Stimulated activated CD4-positive, alpha-beta T cell treated with anti-CD3 and anti-CD28 coated beads, Interleukin-1b, Interleukin-23, amount 100 ng/mL, for 4 hours (primary cell): ENCODE measurements at places on chromosomes 13 and 19.

- DNase-seq = no peak
Measured at GRCh38 chr13:35256459-35257148, 219.9 kb downstream of the MAB21L1 start.

- no peak for DNase-seq
Measured at GRCh38 chr19:56139847-56140582, 1.1 kb upstream of the ZNF444 start.

GRCh38 chr13:57424379-57424778 lies 207.2 kb upstream of the PCDH17 start:
- DNase-seq = no peak

GRCh38 chr19:45578861-45579260 lies 5.7 kb downstream of the OPA3 start:
- no peak for DNase-seq

GRCh38 chr19:56842412-56842811 lies 1.9 kb upstream of the PEG3 start:
- DNase-seq = no peak

DNA sequence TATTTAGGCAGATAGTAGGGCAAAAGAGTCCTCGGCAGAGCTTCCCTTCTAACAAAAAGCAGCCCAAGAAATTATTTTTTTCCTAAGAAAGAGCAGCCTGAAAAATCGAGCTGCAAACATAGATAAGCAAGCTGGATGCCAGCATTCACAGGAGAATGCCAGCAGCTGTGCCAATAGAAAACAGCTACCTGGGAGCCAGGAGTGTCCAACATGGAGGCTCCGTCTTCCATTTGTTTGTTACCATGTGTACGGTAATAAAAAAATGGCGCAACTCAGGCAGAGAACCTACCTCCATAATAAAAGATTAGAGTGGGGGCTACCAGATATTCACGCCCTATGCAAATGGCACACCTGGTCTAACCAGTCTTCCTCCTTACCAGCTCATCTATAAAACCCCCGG lies 77.6 kb upstream of the IPO5 start:
- DNase-seq = no peak

DNA sequence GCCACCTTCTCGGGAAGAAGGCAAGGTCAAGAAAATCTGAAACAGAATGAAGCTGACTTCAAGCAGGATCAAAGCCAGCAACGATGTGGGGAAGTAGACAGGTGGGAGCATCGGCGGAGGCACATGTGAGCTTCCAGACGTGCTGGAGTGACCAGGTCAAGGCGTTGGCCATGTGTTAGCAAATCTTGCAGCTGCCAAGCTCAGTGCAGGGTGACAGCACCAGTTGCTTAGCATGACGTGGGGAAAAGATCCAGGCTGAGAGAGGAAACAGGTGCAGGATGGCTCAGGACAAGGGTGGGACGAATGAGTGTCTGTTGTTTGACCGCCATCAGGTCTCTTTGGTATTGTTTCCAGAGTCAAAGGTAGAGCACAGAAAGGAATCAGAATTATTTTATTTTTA lies 92.3 kb downstream of the TNFSF13B start:
- no peak for DNase-seq

DNA sequence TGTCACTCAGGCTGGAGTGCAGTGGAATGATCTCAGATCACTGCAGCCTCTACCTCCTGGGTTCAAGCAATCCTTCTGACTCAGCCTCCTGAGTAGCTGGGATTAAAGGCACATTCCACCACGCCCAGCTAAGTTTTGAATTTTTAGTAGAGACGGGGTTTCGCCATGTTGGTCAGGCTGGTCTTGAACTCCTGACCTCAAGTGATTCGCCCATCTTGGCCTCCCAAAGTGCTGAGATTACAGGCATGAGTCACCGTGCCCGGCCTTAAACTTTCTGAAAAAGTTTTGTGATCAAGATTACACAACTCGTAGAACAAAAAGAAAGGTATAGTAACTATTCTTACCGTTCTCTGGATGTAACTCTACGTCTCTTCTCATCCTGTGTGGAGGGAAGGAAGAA lies 21.2 kb downstream of the DNMT1 start:
- no peak for DNase-seq

DNA sequence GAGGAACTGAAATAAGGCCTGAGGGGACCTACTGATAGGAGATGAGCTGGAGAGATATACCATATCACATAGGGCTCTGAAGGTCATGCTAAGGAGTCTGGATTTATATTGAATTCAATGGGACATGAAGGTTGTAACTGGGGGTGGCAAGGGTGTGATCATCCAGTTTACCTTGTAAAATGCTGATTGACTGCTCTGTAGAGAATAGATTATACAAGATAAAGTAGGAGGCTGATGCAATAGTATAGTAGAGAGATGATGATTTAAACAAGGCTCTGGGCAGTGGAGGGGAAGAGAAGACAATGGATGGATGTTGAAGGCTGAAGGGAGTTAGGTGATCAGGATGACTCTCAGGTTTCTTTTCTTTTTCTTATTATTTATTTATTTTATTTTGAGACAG lies 18.0 kb upstream of the PAN3 start:
- DNase-seq = no peak

- DNase-seq = no peak
Measured at GRCh38 chr19:49081273-49081672, 4.0 kb upstream of the SNRNP70 start.

GRCh38 chr13:114115796-114116195 lies 16.6 kb downstream of the RASA3 start:
- no peak for DNase-seq

DNA sequence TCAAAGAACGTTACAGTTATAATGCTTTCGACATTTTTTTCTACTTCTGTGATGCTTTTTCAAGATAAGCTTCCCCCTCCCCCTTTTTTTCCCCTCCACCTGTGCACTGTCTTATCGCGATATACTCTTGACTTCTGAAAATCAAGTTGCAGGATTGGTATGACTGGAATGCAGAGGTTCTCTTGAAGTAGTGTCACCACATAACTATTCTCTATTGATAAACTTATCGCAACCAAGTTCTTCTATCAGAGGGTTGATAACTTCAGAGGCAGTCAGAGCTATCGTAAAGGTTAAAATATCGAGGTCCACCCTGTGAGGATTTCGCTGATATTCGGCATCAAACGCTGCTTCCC lies 820 bp downstream of the EID2 start:
- DNase-seq = no peak

GRCh38 chr19:55079400-55080038 lies 3.9 kb downstream of the EPS8L1 start:
- DNase-seq = no peak

- DNase-seq = no peak
Measured at GRCh38 chr13:62631619-62632018, 1216.0 kb upstream of the PCDH20 start.
